ENCODE measurements at places on chromosomes 2 and 18.

GRCh38 chr2:127678531-127678930 is 3.2 kb upstream of the LIMS2 start:
- peak; percentile 6 for DNase-seq

- no peak for DNase-seq
Observed at GRCh38 chr2:173117678-173118077, 42.0 kb downstream of the MAP3K20 start.

DNA sequence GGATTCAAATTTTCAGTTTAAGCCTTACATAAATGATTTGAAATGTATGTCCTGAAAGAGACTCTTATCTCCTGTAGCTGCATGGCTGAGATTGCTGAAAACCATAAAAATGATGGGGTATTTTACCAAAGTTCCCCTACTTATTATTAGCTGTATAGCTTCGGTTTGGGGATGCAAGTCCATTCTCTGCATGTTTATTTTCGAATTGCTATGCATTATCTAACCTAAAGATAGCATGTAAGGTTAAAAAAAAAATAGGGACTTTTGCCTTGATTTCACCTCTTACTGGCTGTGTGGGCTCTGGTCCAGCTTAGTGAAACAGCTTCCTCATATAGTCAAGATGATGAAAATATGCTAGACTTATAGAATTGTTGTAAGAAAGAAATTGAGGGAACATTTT is 14.0 kb upstream of the ACOXL start:
- no peak for DNase-seq

- no peak for DNase-seq
Observed at GRCh38 chr2:167551416-167551815, 663.1 kb downstream of the XIRP2 start.

- DNase-seq = no peak
Observed at GRCh38 chr2:240510513-240511210, 47.1 kb downstream of the ANKMY1 start.

- no peak for DNase-seq
Observed at GRCh38 chr2:116160657-116161056, 1653.8 kb upstream of the DDX18 start.

DNA sequence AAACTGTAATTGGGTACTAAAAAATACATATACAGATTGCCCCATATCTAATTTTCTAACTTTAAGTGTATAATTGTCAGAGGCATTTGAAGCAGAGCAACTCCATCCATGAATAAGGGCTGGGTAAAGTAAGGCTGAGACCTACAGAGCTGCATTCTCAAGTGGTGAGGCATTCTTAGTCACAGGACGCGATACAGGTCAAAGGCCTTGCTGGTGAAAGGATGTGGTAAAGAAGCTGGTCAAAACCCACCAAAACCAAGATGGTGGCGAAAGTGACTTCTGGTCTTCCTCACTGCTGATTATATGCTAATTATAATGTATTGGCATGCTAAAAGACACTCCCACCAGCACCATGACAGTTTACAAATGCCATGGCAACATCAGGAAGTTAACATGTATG is 50.0 kb downstream of the SLC8A1 start:
- no peak for DNase-seq

GRCh38 chr2:3266925-3267867 is 110.4 kb downstream of the EIPR1 start:
- no peak for DNase-seq

DNA sequence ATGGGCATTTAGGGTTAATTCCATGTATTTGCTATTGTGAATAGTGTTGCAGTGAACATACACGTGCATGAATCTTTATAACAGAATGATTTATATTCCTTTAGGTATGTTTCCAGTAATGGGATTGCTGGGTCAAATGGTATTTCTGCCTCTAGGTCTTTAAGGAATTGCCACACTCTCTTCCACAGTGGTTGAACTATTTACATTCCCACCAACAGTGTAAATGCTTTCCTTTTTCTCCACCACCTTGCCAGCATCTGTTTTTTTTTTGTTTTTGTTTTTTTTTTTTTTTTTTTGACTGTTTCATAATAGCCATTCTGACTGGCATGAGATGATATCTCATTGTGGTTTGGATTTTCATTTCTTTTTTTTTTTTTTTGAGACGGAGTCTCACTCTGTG is 62.4 kb downstream of the GTF3C3 start:
- no peak for DNase-seq
